ENCODE measurements at places on chromosomes 4 and X.
A peak's percentile ranks its signal among the peaks of the same experiment; 100 is the strongest.

DNA sequence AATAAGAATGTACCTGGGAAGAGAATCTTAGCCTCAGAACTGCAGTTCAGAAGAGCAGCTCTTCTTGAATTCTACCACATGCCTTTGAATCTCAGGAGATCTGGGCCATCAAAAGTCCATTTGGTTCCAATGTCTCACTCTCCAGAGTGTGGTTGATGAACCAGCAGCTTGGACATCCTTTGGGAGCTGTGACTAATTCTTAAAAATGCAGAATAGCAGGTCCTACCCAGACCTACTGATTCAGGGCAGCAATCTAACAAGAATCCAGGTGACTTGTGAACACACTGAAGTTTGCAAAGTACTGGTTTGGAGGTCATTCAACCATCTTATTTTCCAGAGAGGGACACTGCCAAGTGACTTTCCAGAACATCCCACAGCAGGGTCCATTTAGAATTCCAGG, 244.7 kb downstream of the PACRGL start:
- DNase-seq: no peak

- DNase-seq: no peak
Observed at GRCh38 chrX:100098660-100099375, 311.3 kb downstream of the PCDH19 start.

DNA sequence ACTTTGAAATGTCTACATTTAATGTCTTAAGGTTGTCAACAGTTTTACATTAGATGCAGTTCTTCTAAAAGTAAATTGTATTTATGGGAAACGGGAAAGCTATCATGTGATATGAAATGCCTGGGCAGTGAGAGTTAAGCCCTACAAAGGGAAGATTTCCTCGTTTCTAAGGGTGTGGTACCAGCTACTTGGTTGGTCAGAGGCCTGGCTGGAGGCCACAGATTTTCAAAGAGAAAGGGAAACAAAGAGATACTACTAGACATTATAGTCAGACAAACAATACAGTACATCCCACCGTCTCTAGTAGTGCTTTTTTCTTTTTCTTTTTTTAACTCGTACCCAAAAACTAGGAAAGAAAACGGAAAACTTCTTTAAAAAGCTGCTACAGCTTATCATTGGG, 467.8 kb downstream of the PCDH7 start:
- DNase-seq: no peak

GRCh38 chr4:39363773-39364393, 2.3 kb downstream of the RFC1 start:
- DNase-seq: no peak

DNA sequence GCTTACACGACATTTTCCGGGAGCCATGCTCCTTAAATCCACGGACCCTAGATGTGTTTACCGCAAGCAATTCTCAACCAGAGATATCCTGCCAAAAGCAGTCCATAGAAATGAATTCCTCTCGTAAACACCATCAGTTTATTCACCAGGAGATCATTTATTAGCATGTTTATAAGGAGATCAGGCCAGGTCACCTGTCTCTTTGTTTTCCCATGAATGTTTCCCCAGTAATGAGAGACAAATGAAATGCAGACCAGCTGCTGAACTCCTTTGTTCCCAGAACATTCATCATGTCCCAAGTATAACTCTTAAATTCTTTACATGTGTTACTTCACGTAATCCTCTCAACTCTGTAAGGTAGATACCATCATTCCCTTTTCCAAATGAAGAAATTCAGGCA, 137.1 kb downstream of the DDX53 start:
- no peak for DNase-seq

DNA sequence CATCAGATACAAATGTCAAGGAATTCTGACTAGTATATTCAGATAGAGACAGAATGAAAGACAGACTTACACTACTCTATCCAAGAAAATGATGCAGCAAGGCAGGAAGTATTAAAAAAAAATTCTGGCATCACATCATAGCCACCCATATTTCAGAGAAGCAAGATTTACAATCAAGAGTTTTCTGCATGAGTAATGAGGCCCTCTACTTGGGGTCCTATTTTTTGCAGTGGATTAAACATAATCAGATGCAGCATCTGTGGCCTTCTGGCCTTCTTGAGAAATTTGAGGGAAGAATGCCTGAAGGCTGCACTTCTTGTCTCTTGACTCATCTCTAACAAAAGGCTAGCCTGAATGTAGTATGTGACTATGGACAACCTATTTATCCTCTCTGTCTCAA, 48.2 kb upstream of the SLIT2 start:
- no peak for DNase-seq

DNA sequence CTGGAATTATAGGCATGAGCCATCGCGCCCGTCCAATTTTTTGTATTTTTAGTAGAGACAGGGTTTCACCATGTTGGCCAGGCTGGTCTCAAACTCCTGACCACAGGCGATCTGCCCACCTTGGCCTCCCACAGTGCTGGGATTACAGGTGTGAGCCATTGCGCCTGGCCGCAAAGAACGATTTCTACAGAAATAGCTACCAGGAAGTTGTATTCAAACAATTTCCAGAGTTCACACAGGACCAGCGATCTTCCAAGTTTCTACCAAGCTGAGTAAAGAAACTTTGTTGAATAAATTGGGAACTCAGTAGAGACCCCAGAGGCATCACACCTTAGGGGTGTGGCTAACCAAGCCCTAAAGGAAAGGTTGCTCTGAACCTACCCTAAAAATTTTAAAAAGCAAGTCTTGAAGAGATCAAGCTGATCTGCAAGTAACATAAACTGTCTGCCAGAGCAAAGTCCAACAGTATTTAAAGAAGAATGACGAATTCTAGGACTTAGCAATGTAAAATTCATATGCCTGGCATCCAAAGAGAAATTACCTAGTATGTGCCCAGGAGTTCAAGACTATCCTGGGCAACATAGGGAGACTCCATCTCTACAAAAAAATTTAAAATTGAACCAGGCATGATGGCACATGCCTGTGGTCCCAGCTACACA, 48.4 kb upstream of the USP9X start:
- no peak for DNase-seq

GRCh38 chr4:158384414-158384813, 137.3 kb upstream of the RXFP1 start:
- no peak for DNase-seq

GRCh38 chr4:1151541-1151940, 20.8 kb downstream of the SPON2 start:
- DNase-seq: no peak

DNA sequence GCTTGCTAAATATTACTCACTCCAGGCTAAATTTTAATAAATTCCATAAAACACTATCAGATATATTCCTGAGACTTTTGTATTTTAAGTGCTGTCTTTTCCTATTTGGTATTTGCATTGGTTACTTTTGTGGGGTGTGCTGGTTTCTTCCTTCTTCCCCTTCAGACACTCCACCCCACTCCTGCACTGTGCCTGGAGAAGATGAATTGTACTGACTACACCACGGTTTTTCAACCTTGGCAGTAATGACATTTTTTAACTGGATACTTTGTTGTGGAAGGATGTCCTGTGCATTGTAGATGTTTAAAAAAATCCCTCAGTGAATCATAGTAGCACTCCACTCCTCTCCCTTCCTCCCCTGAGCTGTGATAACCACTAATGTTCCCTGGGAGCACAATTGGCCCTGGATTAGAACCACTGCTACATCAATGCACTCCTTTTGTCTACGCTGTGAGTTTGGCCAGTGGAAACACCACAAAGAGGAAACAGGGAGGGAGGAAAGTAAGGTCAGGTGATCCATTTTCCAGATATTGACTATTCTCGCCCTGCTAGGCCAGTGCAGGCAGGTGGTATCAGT, 36.3 kb downstream of the SNCA start:
- no peak for DNase-seq

DNA sequence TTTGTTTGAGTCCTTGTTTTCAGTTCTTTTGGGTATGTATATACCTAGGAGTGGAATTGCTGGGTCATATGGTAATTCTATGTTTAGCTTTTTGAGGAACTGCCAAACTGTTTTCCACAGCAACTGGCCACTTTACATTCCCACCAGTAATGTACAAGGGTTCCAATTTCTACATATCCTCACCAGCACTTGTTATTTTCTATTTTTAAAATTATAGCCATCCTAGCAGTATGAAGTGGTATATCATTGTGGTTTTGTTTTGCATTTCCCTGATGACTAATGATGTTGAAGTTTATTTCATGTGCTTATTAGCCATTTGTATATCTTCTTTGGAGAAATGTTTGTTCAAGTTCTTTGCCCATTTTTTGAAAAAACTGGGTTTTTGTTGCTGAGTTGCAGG, 39.6 kb downstream of the TMEM164 start:
- DNase-seq: no peak

DNA sequence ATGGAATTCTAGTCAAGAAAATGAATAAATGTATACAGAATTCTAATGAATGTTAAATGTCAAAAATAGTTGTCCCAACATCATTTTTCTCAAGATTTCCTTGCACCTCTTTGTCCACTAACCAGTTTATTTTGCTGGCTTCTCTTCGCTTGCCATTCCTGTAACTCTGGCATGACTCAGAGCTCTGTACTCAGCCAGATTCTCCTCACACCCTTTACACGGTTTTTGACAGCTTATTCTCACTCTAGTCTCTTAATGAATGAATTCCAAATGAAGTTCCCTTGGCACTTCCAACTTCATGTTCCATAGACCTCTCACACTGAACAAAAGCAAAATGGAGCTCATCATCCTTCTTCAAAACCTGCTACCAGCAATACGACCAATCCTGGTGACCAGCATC, 419.3 kb upstream of the SLIT2 start:
- DNase-seq: no peak

DNA sequence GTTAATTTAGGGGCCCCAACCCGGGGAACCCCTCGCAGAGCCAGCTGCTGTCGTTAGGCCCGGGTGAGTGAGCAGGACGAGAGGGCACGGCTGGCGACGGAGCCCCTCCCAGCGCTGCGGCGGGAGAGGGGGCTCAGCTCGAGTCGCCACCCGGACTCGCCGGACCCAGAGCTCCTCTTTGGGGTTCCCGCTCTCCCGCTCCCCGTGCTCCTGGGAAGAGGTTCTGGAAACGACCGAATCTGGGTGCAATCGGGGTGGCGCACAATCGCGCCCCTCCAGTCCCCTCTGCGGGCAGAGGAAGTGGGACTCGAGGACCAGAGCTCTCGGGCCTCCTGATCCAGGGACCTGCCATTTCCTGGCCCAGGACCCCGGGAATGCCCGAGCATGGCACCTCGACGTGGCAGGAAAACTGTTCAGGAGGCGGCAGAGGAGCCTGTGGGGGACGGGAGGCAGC, 37.3 kb upstream of the ARAF start:
- no peak for DNase-seq

GRCh38 chr4:140672416-140672815, 83.8 kb downstream of the TBC1D9 start:
- no peak for DNase-seq

DNA sequence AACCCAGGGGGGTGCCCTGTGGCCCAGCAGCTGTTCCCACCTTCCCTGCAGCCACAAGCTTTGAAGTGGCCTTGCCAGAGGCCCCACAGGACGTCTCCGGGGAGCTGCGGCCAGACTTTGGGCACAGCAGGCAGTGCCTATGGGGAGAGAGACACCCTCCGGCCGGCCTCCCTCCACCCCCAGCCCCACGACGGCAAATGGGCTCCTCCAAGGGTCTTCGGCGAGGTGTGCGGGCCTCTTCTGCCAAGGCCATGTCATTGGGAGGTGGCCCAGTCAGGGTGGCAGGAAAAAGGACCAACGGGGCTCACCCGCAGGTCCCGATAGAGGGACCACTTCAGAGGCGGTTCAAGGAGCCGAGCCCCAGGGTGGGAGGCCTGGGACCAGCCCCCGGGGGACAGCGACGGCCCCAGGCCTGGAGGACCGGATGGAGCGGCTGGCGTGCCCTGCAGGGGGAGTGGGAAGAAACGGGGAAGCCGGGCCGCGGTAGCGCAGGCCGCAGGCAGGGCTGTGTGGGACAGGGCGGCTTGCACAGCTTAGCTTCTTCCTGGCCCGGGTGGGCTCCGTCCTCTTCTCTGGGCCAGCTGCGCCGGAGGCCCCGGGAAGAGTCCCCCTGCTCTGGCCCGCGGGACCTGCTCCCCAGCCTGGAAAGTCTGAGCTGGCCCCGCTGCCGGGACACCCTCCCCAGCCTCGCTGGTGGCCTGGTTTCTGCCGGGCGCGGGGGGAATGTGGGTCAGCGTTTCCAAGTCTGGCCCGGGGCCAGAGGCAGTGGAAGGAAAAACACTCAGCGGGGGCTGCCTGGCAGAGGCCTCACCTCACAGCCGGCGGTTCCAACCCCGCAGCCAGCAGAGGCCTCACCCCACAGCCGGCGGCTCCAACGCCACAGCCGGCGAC, 21.9 kb upstream of the SPON2 start:
- DNase-seq: peak; percentile 29

DNA sequence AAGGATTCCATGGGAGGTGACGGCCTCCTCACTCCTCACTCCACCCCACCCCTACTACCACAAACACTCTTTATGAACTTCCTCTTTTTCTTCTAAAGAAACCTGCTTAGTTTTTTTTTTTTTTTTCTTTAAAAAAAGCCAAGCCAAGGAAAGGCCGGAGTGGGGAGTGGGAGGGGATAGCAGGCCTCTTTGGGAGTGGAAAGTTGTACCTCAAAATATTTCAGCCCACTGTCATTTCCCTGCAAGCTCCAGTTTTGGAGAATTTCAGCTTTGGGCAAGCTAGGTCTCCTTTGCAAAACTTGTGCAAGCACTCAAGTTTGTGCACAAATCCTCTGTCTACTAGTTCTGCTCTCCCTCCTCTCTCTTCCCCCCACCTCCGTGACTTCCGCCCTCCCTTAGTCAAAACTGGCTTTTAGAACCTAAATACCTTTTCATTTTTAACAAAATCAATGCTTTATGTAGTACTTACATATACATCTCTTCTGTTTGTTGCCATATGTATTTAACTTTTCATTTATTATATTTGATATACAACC, 512 bp upstream of the ANTXR2 start:
- DNase-seq: peak; percentile 21

DNA sequence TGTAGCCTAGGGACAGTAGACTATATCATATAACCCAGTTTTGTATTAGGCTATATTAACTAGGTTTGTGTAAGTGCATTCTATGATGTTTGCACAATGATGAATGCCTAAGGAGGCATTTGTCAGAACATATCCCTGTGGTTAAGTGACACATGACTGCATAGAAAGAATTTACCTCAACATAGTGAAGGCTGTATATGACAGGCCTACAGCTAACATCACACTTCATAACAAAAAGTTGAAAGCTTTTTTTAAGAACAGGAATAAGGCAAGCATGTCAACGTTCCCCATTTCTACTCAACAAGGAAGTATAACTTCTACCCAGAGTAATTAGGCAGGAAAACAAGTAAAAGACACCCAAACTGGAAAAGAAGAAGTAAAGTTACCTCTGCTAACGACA, 165.9 kb upstream of the NDST4 start:
- no peak for DNase-seq

GRCh38 chr4:150280081-150280895, 202.0 kb downstream of the DCLK2 start:
- DNase-seq: no peak

GRCh38 chrX:48737940-48738339, 23.6 kb upstream of the GLOD5 start:
- DNase-seq: no peak

GRCh38 chr4:20529691-20530090, 170.6 kb upstream of the PACRGL start:
- DNase-seq: no peak

- DNase-seq: no peak
Observed at GRCh38 chrX:106734827-106735226, 8.3 kb downstream of the RNF128 start.

- DNase-seq: no peak
Observed at GRCh38 chr4:5893591-5893990, 705 bp upstream of the CRMP1 start.

GRCh38 chr4:184784628-184785257, 41.0 kb downstream of the ACSL1 start:
- DNase-seq: no peak

- no peak for DNase-seq
Observed at GRCh38 chrX:111360839-111361238, 51.2 kb downstream of the DCX start.

- no peak for DNase-seq
Observed at GRCh38 chr4:112290341-112290740, 4.6 kb upstream of the TIFA start.

Measured in GM12892 (cell line).